ENCODE measurements at places on chromosomes 4 and X.

- no peak for DNase-seq
These were observed 118.0 kb upstream of the PPARGC1A start for GRCh38 chr4:24007860-24008261.

- no peak for DNase-seq
These were observed 114.4 kb downstream of the NAA11 start for GRCh38 chr4:79211490-79211889.

DNA sequence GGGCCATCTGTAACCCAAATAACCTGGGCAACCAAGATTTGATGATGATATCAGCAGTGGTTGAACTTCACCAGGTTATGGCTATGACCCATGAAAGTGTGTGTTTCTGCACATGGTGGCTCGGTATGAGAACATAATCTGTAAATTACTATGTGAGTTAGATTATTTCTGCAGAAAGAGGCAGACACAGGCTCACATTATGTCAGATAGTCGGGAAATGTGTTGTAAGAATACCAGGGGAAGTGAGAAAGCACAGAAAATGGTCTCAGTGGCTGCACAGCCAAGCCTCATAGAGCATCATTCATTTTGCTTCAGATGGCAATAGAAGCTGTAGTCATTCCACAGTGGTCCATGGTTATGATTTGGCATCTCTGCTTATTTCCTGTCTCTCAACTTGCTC lies 63.0 kb upstream of the RBPJ start:
- DNase-seq, result no peak

GRCh38 chrX:16039834-16040233 lies 83.5 kb upstream of the GRPR start:
- no peak for DNase-seq

DNA sequence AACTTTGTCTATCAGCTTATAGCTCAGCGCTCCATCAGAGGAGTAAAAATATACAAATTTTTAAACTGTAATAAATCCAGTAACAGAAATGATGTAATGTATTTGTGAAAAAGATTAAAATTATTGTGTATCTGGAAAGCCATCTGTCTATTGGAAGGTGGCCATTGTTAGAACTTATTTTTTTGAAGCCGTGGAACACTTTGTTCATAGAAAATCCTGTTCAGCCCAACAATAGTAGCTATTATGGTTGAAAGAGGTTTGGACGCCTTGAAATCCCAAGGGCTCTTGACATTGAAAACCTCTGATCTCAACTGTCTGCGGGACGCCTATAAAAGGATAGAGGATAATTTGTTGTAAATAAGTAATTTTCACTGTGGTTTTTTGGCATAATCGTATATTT lies 98.3 kb downstream of the RAPGEF2 start:
- no peak for DNase-seq

GRCh38 chr4:38534344-38535045 lies 129.5 kb upstream of the KLF3 start:
- no peak for DNase-seq

DNA sequence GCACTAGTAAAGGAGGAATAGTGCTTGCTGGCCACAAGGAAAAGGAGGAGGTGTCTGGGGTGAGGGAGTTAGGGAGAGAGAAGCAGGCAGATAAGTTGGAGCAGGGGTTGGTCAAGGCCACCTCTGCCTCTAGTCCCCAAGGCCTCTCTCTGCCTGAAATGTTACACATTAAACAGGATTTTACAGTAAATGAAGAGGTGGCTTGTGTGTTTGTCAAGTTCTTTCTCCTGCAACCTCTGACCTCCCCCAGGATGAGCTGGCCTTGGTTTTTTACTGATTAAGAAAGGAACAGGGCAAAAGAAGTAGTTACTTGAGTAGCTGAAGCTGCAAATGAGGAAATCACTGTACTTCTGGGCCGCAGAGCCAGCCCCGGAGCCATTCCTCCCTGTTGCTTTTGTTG lies 2.0 kb downstream of the GJB1 start:
- DNase-seq, result no peak

DNA sequence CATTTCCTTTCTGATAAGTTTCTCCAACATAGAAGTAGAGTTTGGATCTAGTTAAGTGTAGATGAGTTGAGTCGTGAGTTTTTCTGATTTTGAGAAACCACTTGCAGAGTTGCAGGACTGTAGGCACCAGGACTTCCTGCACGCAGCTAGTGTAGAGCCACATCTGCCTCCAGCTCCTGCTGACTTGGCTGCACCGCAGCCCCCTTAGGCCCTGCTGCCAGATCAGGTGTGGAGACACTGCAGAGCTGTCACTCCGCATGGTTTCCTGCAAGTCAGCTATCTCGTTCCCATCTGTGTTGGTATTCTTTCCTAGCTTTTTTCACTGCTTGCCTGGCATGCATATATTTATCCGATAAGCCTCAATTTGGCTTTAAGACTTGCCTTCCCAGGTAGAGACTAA lies 48.9 kb downstream of the PCDH7 start:
- DNase-seq, result no peak

DNA sequence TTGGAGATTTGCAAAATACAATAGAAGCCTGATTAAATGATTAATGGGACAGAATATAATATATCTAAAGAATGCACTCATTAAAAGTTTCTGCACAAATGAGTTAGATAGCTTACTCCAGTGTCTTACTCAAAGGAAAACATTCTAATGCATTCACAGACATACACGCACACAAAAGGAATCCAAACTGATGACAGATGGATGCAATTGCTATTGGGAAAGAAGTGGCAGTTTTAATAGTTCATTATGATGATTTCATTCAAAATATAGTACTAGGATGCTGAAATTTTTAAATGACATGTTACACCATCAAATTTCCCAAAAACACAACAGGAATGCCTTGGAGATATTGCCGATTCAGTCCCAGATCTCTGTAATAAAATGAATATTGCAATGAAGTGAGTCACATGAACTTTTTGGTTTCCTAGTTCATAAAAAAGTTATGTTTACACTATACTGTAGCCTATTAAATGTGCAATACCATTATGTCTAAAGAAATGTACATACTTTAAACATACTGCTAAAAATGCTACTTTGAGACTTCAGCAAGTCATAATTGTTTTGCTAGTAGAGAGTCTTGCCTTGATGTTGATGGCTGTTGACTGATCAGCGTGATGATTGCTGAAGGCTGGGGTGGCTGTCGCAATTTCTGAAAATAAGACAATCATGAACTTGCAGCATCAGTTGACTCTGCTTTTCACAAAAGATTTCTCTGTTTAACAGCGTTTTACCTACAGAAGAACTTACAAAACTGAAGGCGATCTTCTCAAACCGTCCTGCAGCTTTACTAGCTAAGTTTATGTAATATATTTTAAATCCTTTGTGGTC lies 45.6 kb downstream of the BBS12 start:
- DNase-seq, result no peak

GRCh38 chr4:88605736-88606135 lies 13.5 kb downstream of the HERC3 start:
- DNase-seq, result no peak

GRCh38 chrX:63920875-63921274 lies 135.9 kb upstream of the ARHGEF9 start:
- DNase-seq, result no peak

DNA sequence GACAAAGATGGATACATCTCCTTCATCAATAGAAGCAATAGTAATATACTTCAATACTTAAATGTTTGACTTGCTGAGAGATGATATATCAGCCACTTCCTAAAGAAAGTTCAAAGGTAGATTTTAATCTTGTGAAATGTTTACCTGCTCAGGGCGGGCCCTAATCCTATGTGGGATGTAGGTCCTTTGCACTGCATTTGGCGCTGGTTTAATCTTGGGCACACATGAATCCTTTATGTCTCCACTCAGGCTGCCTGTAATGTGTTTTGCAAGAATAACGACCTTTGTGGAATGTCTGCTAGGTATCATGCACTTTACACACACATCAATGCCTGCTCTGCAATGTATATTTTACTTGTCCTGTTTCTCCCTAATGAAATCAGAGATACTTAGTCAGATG lies 368.7 kb downstream of the GBA3 start:
- DNase-seq, result no peak

DNA sequence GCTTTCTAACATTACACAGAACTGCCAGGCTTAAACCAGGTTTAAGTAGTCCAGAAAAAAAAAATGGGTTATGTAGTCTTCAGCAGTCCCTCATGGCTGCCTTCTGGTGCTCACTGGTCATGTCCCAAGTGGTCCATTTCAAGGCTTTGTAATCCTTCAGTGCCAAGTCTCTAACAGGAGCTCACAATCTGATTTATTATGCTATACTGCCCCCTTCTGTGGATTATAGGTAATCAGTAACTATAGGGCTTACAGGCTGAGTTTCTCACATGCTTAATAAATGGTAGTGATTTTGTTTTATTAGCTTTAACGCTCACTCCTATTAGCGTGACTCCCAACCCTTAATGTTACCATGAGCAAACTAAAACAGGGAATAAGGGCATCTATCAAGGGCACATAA lies 92.5 kb upstream of the EDA2R start:
- DNase-seq, result no peak

DNA sequence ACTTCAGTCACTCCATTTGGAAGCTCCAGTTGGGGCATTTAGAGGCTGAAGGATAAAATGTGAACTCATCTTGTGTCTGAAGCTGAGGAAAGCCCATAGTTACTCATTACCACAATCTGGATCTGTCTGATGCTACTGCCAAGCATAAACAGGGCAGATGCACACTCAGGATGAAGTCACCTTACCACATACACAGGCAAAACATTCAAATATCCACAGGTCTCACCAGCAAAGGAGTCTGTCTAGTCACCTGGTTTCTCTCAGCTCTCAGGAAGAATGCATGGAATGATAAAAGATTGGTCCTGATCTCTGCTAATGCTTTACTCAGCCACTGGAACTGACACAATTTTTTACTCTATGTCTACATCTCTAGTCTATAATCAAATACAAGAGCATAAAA lies 13.0 kb upstream of the ODAPH start:
- no peak for DNase-seq
